GM04503 (cell line): ENCODE measurements at places on chromosomes 7 and 10.

DNA sequence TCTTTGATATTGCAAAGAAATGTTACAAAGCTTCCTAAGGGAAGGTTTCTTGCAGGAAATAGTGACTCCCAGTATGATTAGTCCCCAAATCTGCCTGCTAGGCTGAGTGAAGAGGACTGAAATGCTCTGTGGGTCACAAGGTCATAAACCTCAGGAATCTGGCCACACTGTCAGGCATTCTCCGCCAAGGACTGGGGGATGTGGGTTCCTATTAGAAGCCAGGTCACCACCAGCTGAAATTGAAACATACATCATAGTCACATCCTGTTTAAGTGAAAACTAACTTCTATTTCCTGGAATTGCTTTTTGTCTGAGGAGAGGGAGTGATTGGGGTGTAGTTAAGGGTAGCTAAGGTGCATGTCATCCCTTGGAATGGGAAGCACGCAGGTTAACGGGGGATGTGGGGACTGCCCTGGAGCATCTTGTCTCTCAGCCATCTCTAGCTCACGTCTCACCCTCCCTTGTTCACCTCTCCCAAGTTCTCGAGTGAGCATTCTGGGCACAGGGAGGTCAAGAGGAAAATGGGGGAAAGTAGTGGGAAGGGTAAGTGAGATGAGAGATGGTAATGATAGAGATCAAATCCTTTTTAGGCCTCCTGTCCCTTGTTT, 12.0 kb upstream of the GSAP start:
- no peak for DNase-seq

GRCh38 chr10:77289027-77289501, 348.5 kb downstream of the KCNMA1 start:
- no peak for DNase-seq

- DNase-seq = no peak
Observed at GRCh38 chr7:93231259-93231658, 907 bp upstream of the VPS50 start.

- DNase-seq = peak; percentile 69
Observed at GRCh38 chr7:138064856-138065357, 11.4 kb upstream of the AKR1D1 start.

DNA sequence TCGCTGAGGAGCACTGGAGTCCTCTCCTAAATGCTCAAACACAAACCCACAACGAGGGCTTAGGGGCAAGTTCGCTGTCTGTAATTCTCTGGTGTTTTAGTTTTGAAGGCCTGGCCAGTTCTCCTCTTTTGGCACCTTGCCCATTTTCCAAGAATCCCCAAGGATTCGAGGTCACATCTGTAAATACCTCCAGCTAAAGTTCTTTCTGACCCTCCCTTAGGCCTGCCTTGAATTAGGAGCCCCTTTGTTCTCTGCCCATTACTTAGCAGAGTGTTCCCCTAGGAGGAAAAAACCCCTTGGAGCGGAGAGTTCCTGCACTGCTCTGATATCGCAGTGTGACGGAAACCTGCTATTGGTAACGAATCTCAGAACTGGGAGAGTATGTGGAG, 743 bp upstream of the PYROXD2 start:
- DNase-seq = no peak

- DNase-seq = no peak
Observed at GRCh38 chr10:109987452-109988211, 20.2 kb upstream of the ADD3 start.

GRCh38 chr10:132075909-132076577, 10.3 kb downstream of the JAKMIP3 start:
- no peak for DNase-seq

- DNase-seq = no peak
Observed at GRCh38 chr10:43237128-43237527, 29.7 kb downstream of the RASGEF1A start.

DNA sequence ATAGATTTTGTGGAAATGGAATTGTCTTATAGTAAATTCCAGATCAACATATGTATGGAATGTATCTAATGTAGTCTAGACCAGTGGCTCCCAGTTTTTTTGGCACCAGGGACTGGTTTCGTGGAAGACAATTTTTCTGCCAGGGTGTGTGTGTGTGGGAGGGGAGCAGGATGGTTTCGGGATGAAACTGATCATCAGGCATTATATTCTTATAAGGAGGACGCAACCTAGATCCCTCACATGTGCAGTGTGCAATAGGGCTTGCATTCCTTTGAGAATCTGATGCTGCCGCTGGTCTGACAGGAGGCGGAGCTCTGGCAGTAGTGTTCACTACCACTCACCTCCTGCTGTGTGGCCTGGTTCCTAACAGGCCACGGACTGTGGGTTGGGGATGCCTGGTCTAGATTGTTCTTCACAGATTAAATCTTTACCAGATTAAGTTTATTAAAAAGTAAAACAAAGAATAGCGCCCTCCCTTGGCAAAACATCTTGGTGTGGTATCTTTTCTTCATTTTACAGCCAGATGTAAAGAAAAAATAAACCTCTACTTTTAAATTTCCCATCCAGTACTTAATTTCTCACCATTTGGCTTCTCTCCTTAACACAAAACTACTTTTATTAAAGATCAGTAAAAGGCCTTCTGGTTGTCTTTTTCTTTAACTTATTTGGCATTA, 48.4 kb downstream of the SEPTIN7 start:
- no peak for DNase-seq

GRCh38 chr7:7424151-7424873, 111.4 kb downstream of the COL28A1 start:
- DNase-seq = no peak

DNA sequence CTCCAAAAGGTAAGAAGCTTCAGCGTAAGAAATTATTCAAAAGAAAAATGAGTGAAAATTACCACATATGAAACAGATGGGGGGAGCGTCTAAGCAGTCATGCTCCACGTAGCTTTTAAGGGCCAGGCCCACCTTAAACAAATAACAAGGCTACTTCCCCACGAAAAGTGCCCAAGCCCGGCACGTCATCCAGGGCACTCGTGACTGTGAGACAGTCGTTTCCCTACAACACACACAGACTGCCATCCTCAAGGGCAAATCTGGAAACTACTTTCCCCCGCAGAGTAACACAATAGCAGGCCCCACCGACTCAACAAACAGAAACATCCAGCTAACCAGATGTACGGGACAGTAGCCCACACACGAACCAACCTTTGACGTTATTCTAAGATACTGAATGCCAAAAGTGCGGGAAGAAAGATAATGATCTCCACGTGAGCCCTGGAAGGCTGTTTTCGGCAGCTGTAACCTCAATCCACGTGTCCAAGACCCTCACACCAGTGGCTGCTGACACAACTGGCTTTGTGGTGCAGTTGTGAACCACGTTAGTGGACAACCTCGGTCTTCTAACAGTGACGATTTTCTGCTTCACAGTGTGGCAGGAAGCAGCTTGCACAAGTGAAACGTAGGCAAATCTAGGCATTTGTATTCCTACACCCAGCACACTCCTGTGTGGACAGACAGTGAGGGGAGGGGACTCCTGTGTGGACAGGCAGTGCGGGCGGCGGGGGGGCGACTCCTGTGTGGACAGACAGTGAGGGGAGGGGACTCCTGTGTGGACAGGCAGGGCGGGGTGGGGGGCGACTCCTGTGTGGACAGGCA, 251.7 kb downstream of the ZMYND11 start:
- DNase-seq = no peak
